Cortex of kidney (tissue), 1 donor: ENCODE measurements at places on chromosomes 7 and 10.

DNA sequence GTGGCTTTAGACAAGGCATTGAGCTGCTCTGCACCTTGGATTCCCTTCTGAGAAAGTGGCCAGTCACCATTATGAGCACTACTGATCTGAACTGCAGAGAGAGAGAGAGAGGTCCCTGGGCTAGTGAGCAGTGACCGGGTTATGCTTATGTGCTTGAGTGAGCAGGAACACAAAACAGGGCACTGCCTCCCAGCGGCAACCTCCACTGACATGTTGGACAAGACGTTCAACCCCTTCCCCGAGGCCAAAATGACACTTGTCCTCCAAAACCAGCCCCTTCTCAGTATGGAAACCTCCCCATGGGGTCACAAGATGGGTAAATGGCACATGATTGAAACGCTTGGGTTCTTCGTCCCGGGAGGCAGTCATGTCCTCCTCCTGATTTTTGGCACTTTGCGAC, 339.4 kb upstream of the ZMIZ1 start:
- DNase-seq = no peak

GRCh38 chr7:101436857-101437576, 74.3 kb downstream of the COL26A1 start:
- no peak for DNase-seq

- no peak for DNase-seq
These were observed 11.7 kb upstream of the GPR37 start for GRCh38 chr7:124777268-124777667.

GRCh38 chr10:45302573-45302972, 12.8 kb downstream of the OR13A1 start:
- no peak for DNase-seq

DNA sequence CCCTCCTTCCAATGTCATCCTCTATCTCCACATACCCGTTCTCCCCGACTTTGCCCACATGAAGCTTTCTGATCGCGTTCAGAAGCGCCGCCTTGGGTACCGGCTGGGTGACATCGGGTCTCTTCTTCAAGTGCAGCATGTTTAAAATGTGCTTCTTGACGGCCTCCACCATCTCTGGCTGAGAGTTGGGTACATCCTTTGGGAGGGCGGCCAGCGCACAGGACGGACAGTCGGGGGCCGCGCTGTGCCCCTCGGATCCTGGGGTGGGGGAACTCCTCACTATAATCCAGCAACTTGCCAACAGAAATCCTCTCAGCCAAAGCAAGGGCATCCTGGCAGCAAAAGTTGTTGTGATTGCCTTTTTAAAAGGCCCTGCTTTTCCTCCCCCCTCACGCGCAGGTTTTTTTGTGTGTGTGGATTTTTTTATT, 2.8 kb downstream of the INHBA start:
- DNase-seq = no peak

DNA sequence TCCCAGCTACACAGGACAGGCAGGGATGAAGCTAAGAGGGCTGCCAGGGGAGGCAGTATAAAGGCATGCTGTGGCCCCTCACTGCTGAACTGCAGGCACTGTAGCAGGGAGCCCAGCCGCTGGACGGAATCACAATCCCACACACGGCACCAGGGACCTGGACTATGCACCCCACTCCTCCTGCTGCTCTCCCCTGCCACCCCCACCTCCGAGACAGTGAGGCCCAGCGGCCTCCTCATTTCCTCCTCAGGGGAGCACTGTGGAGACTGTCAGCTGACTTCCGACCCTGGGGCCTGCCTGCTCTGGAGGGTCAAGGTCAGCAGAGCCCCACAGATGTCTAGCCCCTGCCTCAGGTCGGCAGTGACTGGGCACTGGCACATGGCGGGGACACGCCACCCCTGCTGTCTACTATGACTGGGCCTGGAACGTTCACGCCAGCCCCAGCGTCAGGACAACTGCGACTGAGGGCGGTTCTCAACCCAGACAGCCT, 92.7 kb downstream of the FAM53B start:
- no peak for DNase-seq

DNA sequence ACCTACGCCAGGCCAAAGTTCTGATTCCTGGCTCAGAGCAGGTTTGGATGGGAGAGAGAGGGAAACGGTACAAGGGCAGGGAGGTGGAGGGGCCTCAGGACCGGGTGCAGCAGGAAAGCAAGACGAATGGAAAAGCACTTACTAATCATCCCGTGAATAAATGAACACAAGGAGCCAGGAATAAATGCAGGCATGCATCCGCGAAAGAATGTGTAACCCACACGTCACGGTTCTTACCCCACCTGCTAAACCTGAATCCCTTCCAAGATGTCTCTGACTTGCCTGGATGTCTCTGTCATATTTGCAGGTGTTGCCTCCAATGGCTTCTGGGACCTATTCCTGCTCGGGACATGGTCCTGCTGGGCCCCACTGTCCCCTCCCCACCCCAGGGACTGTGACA, 335.2 kb upstream of the RNF32 start:
- DNase-seq = no peak

- DNase-seq = no peak
These were observed 151.2 kb downstream of the GRK5 start for GRCh38 chr10:119358567-119358966.

GRCh38 chr10:114279901-114280644, 41.0 kb downstream of the VWA2 start:
- no peak for DNase-seq

DNA sequence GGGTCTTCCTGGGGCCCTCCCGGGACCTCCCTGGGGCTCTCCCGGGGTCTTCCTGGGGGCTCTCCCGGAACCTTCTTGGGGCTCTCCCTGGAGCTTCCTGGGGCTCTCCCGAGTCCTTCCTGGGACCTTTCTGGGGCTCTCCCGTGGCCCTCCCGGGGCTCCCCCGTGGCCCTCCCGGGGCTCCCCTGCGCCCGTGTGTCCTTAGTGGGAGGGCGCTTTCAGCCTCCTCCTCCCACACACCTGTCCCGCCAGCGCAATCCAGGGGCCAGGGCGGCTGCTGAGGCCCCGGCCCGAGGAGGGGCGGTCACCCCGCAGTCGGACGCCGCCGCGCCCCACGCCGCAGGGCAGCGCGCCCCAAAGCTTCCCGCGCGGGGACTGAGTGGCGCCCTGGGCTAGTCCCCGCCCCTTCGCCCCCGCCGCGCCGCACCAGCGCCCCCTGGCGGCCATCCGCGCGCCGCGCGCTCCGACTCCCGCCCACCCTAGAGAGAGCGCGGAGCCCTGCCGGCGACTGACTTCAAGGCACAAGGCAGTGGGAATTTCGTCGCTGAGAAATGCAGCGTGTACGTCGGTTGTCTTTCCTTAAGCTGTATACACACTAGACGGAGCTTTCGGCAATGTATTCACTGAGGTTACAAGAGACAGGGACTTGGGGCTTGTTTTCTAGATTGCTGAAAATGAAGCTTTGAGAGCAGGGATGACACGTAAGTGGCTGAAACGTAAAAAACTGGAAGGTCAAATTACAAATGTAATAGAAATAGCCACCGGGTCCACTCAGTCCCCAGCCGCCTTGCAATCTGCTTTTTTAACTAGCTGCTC, 47.1 kb downstream of the INSIG1 start:
- DNase-seq = no peak

- DNase-seq = no peak
These were observed 131.9 kb downstream of the LYZL1 start for GRCh38 chr10:29420744-29421143.

- no peak for DNase-seq
These were observed 529 bp downstream of the CLDN3 start for GRCh38 chr7:73769481-73770001.

GRCh38 chr10:92829042-92829785, 19.1 kb upstream of the EXOC6 start:
- DNase-seq = no peak

DNA sequence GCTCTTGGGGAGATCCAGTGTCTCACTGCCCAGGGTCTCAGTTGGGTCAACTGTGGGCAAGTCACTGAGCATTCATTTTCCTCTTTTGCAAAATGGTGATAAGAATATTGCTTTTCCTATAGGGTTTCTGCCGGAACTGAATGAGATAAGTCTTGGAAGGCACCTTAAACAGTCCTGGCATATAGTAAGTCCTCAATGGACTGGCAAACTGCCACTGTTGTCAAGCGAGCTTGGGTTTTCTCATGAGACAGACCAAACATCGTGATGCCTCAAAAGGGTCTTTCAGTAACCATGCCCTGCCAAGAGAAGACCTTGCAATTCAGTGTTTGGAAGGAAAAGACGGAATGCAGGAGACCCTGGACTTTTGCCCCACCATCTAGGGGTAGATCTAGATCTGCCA, 251.5 kb downstream of the WDR11 start:
- no peak for DNase-seq

DNA sequence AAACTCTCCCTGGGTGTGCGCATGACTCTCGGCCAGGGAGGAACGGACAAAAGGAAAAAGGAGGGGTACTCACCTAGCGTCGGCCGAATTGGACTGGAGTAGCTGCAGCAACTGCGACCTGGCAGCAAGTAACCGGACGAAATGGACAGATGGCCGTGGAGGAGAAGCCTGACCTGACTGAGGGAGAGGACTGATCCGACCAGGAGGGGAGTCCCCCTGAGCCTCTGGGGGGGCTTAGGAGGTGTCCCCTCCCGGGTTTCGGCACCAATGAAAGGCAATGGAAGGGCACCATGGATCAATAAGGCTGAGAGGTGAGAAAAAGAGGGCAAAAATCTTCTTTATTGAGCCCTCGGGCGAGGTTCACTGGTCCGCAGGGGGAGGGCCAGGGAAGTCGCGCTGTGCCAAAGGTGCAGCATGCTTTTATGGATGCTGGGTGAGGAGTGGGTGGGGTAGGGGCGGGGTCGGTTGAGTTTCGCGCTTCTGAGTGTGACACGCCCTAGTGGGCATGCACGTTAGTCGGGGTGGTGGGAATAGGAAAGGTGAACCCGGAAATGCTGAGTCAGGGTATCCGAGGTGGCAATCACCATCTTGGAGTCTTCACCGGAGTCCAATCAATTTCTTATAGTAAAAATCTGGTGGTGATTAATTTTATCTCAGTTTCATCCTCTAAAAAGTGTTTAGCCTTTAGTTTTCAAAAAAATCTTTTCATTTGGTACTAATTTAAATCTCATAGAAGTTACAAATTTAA, 638.5 kb upstream of the DPP6 start:
- DNase-seq = no peak

GRCh38 chr10:96310321-96310669, 6.1 kb downstream of the DNTT start:
- no peak for DNase-seq

- DNase-seq = no peak
These were observed 280.9 kb downstream of the LRMDA start for GRCh38 chr10:75712242-75712880.

DNA sequence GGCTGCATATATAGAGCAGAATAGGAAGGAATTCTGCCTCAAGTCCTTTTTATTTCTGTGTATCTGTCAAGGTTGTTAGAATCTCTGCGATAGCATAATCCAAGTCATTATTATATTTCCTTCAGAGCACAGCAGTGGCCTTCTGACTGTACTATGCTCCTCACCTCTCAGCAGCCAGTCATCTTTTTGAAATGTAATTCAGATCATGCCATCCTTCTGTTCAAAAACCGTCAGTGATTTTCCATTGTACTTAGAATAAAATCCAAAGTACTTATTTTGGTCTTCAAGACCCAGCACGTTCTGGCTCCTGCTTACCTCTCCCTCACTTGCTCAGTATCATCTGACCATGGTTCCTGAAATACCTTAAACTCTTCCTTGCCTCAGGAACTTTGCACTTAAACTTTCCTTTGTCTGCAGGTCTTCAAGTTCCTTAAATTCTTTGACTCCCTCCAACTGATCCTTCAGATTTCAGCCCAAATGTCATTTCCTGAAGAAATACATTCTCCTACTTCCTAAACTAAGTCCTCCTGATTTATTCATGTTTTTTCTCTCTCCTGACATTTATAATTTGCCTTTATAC, 112.4 kb downstream of the ST7 start:
- DNase-seq = no peak

GRCh38 chr10:2949221-2949947, 118.0 kb upstream of the PFKP start:
- DNase-seq = no peak

- DNase-seq = no peak
These were observed 187.8 kb downstream of the FAM107B start for GRCh38 chr10:14586901-14587300.

- DNase-seq = no peak
These were observed 188.4 kb upstream of the IGFBP3 start for GRCh38 chr7:46109437-46109836.

DNA sequence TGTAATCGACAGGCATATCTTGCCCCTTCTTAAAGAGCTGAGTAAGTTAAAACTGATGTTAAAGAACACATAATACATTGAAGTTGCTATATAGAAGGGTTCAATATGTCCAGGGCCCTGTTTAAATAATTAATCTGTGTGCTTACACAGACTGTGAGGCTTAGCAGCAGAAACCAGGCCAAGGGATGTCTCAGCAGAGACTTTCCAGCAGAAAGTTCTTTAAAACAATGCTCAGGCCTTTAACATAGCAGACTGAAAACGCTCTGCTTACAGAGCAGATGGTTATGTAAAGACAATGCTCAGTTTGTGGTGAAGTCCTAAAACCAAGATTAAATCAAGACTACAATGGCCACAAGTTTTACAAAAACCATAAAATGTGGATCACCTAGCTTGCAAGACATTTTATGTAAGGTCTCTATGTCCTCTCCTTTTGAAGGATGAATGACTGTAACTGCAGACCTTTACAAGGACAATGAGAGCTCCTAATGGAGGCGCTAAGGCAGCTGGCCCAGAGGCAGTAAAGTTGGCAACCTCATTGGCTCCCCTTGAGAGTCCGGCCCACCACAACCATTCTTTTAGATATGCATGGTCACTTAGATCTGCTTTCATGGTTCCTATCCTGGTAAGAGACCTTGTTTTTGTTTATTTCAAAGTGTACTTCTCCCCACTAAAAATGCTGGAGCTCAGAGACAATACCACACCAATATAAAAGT, 56.3 kb downstream of the FZD1 start:
- no peak for DNase-seq

DNA sequence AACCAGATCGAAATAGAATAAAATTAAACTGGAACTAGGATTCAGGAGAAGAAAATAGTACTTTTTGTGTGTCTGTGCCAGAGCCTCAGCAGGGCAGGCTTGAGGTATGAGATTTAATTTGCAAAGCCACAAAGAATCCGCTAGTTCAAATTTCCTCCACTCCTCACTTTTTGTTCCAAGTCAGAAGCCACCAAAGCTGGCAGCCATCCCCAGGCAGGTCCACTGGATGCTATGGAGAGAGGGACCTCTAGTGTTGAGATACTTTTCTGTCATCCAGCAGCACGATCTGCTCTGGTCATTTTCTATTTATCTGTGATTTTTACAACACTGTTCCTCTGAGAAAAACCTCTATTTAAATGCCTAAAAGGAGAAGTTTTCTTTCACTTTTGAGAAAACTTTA, 147.9 kb upstream of the FRMD4A start:
- DNase-seq = no peak
